ENCODE measurements at places on chromosomes 7 and 10.
A peak's percentile ranks its signal among the peaks of the same experiment; 100 is the strongest.

DNA sequence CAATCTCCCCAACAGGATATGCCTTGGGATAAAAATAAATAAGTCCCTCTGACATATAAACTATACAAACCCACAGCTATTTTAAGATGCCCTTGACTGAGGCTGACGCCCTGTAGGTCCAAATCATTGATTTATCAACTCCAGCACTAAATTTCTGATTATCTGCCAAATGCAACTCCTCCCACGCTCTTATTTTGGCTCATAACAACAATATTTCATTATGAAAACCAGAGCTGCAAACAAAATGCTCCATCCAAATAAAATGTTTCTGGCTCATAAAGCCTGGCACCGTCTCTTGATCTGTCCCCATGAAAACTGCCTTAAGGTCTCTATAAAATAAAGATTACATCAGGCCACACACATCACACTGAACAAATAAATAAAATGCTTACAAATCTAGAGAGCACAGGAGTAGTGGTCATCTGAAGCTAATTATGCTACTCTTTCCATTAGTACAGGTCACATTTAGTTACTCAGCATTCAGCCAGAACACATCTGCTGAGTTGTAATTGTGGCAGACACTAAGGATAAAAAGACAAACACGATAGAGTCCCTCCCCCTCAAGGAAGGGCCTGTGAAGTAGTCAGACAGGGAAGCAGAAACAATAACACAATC, 28.8 kb downstream of the CACUL1 start:
- DNase-seq = peak; percentile 32

GRCh38 chr7:47373871-47374451, 207.9 kb downstream of the TNS3 start:
- DNase-seq = no peak

DNA sequence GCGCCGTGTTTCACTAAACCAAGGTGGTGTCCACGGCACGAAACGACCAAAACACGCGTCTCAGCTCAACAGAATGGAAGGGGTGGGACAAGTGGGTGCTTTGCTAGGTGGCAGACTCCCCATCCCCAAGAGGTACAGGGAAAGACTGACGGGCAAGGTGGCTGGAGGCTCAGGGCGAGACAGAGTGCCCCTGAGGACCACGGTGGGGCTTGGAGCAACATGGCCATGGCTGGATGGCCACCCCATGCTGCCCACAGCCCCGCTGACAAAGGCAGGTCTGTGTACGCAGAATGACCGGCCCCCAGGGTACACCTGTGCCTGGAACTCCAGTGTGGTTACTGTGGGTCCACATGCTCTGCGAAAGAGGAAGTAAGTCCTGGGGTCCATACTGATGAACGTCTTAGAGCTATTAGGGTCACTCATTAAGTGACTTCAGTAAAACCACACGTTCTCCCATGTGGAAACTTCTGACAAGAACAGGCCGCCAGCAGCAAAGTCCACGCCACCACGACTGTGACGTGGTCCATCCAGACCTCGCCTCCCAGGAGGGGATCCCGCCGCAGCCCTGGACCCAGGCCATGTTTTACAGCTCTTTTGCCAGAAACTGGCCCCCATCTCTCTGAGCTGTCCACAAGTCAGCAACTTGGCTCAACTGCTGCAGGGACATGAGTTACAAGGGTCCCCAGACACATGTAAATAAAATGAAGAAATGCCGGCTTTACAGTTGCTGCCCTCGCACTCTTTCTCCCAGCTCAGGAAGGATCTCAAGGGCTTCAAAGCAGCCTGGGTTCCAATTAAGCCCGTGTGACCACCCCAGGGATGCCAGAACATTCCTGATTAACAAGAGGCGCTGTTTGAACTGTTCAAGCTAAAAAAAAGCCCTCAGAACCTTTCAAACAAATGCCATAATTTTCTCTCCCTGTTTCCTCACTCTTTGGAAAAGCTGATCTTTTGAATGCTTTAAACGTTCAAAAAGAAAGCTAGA, 66.8 kb downstream of the MAD1L1 start:
- DNase-seq = no peak

- peak; percentile 58 for DNase-seq
Measured at GRCh38 chr10:13939391-13939790, 352.6 kb downstream of the PRPF18 start.

DNA sequence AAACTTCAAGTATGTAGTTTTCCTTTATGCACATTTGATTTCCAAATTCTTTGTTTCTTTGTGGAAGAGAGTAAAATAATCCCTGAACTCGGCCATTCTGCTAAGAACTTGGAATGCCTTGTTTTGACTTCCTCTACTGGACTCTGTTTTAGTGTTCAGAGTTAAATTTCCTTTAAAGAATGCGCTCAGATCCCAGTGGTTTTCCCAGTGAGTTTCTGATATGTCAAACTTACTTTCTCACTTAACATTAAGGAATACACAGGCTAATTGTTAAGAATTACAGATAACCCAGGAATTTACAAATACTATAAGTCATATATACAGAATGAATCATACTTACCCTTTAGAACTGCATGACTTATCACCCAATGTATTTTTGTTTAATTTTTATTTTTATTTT, 1067.6 kb upstream of the CELF2 start:
- DNase-seq = no peak

DNA sequence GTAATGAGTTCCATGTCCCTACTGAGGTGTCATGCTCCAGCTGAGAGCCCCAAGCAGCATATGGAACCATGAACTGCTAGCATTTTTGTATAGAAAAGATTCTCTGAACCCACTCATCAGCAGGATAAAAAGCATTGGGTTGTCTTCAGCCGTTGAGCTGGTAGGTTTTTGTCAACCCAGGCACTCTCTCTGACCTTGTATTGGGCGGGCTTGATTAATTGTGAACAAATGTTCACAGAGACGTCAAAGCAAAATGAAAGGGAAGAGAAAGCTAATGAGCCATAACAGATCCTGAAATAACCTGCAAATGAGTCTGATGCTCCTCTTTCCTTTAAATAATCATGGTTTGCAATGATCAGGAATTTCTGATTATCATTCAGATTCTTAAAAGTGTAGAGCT, 924.7 kb upstream of the CELF2 start:
- DNase-seq = no peak

DNA sequence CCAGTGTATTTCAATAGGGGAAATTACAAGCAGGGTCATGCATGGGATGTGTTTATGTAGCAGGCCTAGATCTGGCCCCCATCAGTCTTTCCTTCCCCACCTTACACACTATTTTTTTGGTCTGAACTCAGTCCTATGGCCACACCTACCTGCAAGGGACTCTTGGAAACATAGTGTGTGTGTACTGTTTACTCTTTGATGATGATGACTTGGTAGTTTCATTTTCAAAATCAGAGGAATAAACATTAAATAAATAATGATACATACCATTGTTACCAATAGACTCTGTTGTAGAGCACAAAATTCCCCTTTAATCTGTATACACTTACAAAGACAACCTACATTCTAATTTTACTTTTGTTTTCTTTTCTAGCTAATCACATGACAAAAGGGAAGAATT, 191.0 kb downstream of the ZEB1 start:
- DNase-seq = no peak

DNA sequence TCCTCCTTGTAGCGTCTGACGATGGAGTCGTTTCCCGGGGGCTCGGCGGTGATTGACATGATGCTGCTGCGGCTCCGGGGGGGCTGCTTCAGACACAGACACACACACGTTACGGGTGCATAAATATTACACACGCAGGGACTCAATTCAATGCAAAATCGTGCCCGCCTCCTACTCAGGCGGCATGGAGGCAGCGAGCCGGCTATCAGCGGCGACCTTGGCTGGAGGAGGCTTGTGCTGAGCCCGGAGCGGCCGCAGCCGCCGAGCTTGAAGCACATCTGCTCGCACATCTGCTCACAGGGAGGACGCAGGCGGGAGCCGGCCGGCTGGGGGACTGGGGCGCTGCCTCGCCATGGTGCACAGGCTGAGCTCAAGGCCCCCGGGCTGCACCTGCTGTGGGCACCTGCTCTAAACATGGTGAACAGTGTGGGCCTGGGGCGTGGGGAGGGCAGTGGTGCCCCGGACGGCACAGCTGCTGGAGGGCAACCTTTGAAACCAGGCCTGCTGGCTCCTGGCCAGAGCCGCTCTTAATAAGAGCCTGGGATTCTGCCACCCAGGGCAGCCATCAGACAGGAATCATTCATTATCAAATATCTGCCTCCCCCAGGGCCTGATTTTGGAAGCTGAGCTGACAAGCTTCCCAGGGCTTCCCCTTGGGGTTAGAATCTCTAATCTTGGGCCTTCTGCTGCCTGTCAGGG, 84.7 kb upstream of the GNA12 start:
- DNase-seq = no peak

GRCh38 chr7:156049366-156049765, 237.1 kb upstream of the SHH start:
- no peak for DNase-seq

DNA sequence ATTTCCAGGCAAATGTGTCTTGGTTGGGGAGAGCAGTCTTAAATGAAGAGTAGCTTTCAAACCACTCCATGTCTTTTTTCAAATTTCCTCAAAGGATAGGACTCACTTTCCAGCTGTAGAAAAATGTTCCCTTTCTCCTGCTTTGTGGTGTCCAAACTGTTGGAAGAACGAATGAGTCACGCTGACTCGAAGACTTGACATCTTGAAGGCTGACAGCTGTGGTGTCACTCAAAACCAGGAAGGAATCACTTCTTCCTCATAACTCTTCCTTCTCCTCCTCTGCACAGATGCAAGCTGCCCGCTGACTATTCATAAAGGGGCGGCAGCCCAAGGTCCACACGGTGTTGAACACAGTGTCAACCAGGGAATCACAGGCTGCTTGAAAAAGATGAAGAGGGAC, 19.2 kb downstream of the PLA2G12B start:
- no peak for DNase-seq

GRCh38 chr7:117006907-117007684, 53.8 kb downstream of the ST7 start:
- no peak for DNase-seq

DNA sequence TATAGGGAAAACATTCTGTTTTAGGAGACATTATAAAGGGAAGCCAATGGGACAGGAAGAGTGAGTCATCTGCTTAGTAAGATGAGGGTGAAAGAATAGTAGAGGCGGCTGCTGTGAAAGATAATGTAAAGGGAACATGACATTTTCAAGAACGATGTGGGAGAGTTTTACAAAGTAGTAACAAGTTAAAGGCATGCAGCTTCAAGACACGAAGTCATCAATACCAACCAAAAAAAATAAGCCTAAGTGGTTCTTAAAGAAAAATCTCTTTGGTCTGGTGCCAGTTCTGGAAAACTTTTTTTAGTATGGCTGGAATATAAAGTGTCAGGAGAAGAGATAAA, 6.1 kb downstream of the GSTO1 start:
- DNase-seq = no peak

DNA sequence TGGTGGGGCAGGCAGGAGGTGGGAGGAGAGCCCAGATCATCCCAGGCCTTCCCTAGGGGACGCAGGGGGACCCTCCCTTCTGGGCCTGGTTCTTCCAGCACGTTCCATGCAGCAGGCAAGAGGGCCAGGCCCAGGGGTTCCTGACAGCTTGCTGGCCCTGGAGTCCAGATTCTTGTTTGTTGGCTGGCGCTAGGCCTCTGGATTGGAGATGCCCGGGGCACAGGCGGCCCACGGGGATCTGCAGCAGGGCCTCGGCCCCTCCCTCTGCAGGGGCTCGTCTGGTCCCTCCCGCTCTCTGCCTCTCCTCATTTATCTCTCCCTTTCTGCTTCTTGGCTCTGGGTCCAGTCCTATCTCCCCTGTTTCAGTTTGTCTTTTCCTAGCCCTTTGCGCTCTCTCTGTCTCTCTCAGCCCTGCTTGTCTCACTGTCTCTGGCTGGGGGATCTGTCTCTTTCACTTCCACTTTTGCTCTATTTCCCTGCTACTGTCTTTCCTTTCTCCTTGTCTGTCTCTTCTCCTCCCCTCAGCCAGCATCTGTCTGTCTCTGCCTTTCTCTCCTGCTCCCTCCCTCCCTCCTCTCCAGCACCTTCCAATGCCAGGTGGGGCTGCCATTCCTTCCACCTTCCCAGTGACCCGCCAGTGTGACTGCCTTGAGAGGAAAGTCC, 1.1 kb upstream of the AQP1 start:
- no peak for DNase-seq

- DNase-seq = no peak
Measured at GRCh38 chr10:927131-927530, 4.4 kb downstream of the LARP4B start.

DNA sequence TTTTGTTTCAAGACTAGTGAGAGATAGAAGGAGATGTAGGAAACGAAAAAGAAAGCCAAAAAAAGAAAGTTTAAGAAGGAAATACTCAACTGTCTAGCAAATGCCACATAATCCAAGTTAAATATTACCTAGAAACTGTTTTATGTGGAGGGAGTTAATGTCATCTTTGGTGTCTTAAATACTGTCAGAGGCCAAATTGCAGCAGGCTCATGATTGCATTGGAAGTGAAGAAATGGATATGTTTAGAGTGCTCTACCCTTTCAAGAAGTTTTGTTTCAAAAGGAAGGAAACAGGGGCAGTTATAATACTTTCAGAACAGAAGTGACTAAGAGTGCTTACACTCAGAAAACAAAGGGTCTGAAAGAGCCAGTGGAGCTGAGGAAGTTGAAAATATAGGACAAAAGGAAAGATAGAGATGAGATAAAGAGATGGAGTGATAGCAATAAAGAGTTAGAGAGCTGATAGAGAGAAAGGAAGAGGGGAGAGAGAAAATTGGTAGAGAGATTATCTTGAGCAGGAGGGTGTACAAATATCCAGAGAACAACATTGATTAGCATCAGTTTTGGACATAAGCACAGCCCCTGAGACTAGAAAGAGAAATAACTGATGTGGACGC, 28.0 kb upstream of the GNAI1 start:
- no peak for DNase-seq

DNA sequence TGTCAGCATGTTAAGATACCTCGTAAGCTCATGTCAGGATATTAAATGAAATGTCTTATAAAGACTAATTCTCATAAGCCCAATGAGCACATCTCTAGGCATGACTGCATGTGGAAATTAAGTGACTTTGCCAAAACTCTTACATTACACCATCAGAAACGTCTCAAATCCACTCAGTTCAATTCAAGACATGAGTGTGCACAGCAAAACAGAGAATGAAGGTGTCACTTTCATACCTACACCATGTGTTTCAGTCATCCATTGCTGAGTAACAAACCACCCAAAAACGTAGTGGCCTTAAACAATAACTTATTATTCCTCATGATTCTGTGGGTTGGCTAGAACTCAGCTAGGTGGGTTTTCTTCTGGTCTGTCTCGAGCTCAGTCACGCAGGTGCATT, 99.8 kb downstream of the ATE1 start:
- DNase-seq = no peak

DNA sequence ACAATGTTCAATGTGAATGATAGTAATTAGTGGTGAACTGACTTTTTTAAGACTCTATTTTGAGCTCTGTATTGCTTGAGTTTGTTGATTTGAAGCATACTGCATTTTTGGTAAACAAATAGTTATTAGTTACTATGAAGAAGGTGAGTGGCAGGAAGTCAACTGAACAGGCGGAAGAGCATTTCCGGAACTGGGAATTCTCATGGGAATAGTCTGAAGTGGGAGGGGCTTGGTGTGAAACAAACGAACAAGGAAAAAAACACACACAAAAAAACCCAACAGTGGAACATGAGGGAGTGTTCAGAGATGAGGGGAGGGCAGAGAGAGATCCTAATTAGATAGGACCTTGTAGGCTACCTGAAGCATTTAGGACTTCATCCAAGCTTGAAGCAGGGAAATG, 43.9 kb upstream of the C1QL3 start:
- no peak for DNase-seq

- peak; percentile 82 for DNase-seq
Measured at GRCh38 chr7:127708788-127709187, 56.8 kb downstream of the SND1 start.

GRCh38 chr10:93751124-93751523, 6.6 kb upstream of the LGI1 start:
- no peak for DNase-seq

All from GM04503 (cell line).